Ureter (tissue), 1 donor: ENCODE measurements at places on chromosomes 1 and 21. TPM values are rescaled to one million over a fixed set of nuclear protein-coding genes. Genes with fewer than 3 reads are reported as not detected.

ZNF695 gene
- total RNA-seq, result not detected

PCBP3 gene
- 7.1 TPM for total RNA-seq

SLC1A7 gene
- total RNA-seq, result not detected

CYP4X1 gene
- 6.0 TPM for total RNA-seq

SH2D1B gene
- 0.16 TPM for total RNA-seq

HTR6 gene
- total RNA-seq, result not detected

NMNAT2 gene
- total RNA-seq, result 0.99 TPM

LORICRIN gene
- total RNA-seq, result not detected

C1orf105 gene
- not detected for total RNA-seq

RGS8 gene
- not detected for total RNA-seq

MIXL1 gene
- total RNA-seq, result 0.52 TPM

CASQ1 gene
- total RNA-seq, result 10.5 TPM

GSTM4 gene
- total RNA-seq, result 38.2 TPM

B3GALT5 gene
- total RNA-seq, result 21.9 TPM
